HFFc6 (cell line): ENCODE measurements at places on chromosomes 7 and 10.

DNA sequence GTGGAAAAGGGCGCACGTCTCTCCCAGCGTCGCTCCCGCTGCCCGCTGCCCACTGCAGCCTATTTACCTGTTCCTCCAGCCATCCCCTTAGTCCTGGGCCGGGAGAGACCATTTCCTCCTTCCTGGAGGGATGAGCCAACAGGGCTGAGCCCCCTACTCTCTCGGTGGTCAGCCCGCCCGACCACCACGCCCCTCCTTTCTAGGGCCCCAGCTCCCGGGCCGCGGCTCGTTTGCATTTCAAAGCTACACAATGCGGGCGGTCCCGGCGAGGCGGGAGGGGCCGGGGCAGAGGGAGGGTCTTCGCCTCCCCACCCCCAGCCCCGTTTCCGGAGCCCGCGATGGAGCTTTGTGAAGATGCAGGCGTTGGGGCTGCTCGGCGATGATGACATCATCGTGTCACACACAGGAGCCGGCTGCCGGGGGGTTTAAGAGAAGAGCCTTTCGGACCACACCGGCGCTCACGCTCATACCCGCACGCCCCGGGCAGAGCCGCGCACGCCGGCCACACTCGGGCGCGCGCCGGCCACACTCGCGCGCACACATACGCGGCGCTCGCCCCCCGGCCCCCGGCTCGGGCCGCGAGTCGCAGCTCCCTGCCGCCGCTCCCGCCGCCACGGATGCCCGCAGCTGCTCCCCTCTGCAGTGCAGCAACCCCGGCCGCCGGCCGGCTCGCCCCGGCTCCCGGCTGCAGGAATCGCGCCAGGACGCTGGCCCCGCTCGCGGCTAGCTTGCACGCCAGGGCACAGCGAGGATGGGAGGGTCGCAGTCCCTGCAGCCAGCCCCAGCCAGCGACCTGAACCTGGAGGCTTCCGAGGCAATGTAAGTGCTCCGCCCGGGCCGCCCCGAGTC is 107.7 kb upstream of the BTBD16 start:
- DNase-seq = no peak

- peak; percentile 7 for DNase-seq
These were observed 122.7 kb upstream of the ADCY1 start for GRCh38 chr7:45451342-45452035.

DNA sequence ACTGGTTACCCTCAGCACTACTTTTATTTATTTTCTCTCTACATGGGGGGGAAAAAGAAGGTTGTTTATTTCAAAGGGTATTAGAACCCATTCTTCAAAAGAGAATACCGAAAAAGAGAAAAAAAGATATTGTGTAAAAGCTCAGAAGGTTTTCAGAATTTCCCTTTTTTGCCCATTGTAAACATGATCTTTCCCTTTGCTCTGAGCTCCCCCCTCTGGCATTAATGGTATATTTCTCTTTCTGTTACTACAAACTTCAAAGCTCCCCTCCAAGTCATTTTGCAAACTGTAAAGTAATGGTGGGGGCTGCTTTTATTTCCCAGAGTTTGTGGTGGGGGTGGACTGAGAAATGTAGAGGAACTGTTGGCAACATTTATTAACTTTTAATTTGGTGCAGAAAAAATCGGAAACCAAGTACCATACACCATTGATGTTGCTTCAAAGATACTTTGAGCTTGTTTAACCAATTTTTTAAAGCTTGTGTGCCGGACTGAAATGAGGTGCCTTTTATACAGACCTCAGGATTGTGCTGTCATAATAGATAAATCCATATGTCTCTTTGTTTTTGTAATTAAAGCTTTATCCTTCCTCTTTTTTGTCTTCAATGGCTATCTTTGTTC is 181.5 kb downstream of the EXOC4 start:
- DNase-seq = peak; percentile 5

DNA sequence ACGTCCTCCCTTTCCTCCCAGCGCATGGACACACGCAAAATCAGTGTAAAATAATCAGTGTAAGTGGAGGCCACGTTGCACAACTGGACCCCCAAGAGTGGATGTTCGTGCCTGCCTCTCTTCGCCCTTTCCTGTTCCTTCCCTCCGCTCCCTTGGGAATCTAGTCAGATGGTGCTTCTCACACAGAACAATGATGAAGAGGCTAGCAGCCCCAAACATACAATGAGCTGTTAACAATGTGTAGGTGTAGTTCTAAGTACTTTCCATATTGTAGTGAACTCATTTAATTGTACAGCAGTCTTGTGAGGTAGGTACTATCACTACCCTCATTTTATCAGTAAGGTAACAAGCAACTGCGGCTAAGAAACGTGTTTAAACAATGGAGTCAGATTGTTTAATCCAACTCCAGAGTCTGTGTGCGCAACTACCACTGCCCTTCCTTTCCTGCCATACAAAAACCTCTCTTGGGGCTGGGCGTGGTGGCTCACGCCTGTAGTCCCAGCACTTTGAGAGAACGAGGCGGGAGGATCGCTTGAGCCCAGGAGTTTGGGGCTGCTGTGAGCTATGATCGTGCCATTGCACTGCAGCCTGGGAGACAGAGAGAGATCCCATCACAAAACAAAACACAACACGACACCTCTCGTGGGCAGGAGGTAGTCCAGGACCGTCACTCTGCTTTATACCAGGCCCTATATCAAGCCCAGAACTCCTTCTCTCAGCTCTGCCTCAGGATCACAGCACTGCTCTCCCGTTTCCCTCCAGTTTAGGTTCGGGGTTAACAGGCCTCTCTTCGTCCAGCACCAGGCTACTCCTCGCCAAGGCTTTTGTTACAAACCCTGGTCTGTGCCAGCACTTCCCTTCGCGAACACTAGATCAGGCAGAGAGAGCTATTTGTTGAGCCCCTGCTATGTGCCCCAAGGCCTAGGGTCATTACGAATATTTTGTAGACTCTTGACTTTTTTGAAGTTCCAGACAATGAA is 1.1 kb downstream of the FKBP9 start:
- DNase-seq = peak; percentile 44

- DNase-seq = peak; percentile 1
These were observed 1254.6 kb upstream of the CELF2 start for GRCh38 chr10:9762966-9763656.

GRCh38 chr10:98302741-98303365 is 34.9 kb upstream of the LOXL4 start:
- DNase-seq = no peak

DNA sequence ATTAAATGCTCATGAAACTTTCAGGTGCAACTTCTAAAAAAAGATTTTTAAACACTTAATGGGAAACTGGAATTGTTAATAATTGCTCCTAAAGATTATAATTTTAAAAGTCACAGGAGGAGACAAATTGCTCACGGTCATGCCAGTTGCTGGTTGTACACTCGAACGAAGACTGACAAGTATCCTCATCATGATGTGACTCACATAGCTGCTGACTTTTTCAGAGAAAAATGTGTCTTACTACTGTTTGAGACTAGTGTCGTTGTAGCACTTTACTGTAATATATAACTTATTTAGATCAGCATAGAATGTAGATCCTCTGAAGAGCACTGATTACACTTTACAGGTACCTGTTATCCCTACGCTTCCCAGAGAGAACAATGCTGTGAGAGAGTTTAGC is 79.3 kb downstream of the ITGB8 start:
- no peak for DNase-seq

DNA sequence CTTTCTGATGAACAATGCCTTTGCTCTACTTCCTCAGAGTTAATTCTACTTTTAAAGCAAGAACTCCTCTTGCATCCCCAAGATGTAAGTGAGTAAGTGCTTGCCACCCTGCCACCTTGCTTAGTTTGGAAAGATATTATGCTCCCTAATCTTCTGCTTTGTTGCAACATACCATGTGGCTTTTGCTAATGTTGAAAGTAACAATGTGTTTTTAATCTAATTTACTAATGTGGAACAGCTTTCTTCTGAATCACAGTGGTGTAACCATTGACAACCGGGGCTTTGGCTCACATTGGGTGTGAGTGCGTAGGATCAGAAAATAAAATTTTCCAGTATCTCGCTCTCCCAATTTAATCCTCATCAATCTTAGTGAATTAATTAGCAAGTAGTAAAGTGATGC is 254.1 kb upstream of the PTER start:
- no peak for DNase-seq

GRCh38 chr10:1374511-1375345 is 318.5 kb downstream of the WDR37 start:
- DNase-seq = no peak

GRCh38 chr10:5272065-5272803 is 75.6 kb downstream of the AKR1C4 start:
- no peak for DNase-seq

DNA sequence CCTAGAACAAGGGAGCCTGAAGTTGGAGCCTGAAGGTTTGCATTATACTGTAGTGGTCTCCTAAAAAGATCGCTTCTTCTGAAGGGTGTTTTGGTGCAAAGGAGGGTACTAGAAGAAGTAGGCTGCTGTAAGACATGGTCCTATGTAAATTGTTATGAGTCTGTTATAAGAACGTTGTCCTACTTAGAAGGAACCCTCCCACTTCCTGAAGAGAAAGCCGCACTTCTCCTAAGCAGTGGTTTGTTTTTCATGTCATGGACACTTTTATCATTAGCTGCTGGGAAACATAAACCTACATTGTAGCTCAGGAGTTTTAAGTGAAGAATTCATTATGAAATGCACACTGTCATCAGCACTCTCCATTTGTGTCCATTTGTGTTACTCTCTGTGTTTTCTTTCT is 129.1 kb upstream of the ITGB1 start:
- no peak for DNase-seq

DNA sequence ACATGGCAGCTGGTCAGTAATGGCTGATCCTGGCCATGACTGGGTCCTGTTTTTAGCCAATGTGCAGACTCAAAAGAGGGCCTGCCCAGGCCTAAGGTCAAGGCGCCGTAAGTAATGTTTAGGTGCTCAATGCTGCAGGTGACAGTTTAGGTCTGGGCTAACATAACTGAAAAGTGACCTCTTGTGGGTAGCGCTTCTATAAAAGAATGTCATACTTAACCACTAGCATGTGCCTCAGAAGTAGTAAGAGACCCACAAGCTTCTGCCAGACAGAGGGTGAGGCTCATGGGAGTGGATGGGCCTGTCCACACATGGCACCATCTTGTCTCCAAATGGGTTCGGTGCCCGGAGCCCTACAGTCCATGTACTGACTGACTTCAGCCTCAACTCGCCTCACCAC is 90.5 kb upstream of the GSDME start:
- DNase-seq = no peak

GRCh38 chr10:29377333-29377961 is 88.6 kb downstream of the LYZL1 start:
- peak; percentile 46 for DNase-seq

GRCh38 chr7:103432712-103433111 is 13.3 kb downstream of the SLC26A5 start:
- DNase-seq = no peak

- no peak for DNase-seq
These were observed 252.4 kb upstream of the C7orf33 start for GRCh38 chr7:148337995-148338747.

GRCh38 chr7:107725138-107725740 is 18.7 kb upstream of the CBLL1 start:
- DNase-seq = peak; percentile 38

- no peak for DNase-seq
These were observed 15.0 kb downstream of the CLRN3 start for GRCh38 chr10:127877699-127878098.

GRCh38 chr10:131636841-131637724 is 263.7 kb upstream of the PPP2R2D start:
- DNase-seq = no peak

GRCh38 chr7:1458683-1459511 is at the start of gene MICALL2:
Gene MICALL2, minus strand, starts transcription at chr7:1459470. Its CDS starts 144 bp downstream, at chr7:1459326.
- peak; percentile 83 for DNase-seq

DNA sequence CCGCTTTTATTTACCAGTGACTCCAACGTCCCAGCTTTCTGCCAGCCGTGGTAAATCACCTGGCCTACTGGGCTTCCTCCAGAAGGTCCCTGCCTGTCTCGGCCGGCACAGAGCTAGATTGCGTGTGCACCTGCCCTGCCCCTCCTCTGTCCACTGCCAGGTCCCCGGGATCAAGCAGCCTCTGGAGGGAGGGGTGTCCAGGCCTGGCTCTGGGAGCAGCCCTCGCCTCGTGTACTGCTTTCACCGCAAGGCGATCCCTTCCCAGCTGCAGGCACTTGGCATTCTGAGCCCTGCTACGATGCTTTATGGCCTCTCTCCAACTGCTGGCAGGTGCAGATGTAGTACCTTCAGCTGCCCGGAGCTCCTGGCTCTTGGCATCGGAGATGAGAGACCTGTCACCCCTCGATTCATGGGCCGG is 7.4 kb downstream of the SLC29A3 start:
- no peak for DNase-seq
